ENCODE measurements at places on chromosomes 3 and 15.
A peak's percentile ranks its signal among the peaks of the same experiment; 100 is the strongest.

DNA sequence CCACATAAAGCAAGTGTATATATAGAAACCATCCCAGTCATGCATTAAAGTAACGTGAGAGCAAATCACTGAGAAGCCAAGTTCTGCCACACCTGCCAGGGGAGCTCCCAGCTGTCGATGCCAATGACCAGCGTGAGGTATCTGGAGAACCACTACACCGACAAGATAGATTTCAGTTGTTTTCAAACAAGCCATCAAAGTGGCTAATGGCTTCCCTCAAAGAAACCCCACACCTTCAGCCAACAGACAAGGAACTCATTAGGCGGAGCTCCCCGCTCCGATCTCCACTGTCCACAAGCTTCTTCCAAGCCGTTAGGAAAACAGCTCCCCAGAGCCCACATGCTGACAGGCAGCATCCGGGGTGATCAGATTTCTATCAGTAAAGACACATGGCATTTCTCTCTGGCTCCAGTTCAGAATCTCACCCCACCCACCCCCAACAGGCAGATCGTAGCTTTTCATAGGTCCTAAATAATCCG lies 54.2 kb upstream of the SPATA12 start:
- peak; percentile 81 for DNase-seq

- DNase-seq = no peak
Measured at GRCh38 chr3:65979731-65980130, 59.0 kb downstream of the MAGI1 start.

GRCh38 chr3:52973806-52974205 lies 72.1 kb downstream of the SFMBT1 start:
- DNase-seq = no peak

GRCh38 chr3:52246728-52247408 lies 1.3 kb downstream of the PPM1M start:
- DNase-seq = no peak

GRCh38 chr3:126911162-126912026 lies 71.5 kb upstream of the PLXNA1 start:
- DNase-seq = no peak

GRCh38 chr15:95760508-95760907 lies 570.0 kb upstream of the NR2F2 start:
- DNase-seq = no peak

DNA sequence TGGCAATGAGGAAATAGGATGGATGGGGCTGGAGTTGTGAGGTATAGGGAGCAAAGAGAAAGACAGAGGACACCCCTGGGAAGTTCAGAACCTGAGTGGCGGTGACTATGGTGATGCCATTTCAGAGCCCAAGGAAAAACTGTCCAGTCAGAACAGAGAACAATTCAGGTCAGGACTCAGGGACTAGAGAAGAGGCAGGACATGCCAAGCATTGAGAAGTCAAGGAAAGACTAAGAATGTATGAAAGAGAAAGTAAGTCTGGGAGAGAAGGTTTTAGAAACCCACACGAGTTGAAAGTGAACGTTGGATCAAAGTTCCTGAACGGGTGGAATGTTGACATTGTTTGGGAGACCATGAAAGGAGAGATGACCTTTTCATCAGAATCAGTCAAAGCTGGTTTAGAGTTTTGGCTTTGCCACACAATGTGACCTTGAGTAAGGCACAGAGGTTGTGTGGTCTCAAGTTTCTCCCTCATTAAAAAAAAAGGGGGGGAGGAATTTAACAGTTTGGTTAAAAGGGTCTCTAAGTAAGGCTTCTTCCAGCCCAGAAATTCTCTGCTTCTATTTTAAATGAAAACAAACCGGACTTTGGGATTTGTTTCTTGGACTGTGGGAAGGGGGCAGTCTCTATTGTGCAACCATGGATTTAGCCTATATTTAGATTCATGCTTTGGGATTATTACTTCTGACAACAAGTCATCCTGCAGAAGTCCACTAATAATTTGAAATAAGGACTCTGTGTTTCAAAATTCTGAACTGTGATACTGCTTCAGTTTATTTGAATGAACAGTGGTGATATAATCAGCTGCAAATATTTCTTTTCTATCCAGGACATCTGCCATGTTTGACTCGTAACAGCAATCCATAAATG lies 315.9 kb upstream of the TBL1XR1 start:
- no peak for DNase-seq

DNA sequence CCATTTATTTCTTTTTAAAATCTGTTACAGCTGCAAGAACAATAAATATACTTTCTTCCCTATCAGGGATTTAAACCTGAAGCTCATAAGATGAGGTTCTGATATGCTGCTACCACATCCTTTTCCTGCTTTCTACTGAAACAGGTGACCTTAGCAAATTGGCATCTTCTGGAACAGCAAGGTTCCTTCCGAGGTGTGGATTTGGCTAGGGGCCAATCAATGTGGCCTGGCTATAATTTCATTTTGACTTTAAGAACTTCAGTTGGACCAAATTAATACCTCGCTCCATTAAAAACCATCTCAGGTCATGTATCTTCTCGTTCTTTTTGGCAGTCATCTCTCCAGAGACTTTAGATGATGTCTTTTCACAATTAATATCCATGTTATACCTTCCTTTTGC lies 53.4 kb upstream of the C3orf80 start:
- no peak for DNase-seq

DNA sequence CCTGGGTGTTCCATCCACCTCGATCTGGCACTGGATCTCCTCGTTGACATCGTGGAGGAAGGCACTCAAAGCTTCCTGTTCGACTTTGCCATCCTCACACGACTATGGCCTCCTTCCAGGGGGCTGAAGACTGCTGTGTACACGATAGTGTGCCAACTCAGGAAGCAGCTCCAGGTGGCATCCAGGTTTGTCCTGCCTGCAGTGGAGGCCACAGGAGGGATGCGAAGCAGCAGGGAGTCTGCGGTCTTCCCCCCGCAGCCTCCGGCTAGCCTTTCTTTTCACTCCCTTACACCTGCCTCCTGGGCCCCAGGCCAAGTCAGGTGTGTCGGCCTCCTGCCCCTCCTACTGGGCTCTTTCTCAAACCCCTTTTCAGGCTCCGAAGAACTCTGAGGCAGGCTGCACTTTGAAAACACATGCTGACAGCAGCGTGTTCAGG lies 32.2 kb downstream of the SYNM start:
- DNase-seq = peak; percentile 28

DNA sequence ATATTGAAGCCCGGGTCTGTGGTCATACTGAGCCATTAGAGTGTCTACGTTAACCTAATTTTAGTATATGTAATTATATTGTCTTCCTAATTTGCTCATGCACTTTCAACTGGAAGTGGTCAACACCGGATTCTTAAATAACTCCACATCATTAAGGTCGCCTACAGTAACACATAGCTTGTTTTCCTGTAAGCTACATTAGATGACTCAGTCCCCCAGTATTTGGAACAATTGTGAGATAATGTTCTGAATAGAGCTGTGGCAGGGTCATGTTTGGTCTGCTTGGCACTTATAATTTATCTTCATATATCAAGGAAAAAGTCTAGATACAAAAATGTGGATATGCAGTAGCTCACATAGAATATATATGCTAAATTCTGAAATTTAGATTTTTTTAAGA lies 486.2 kb downstream of the IGSF11 start:
- no peak for DNase-seq

- DNase-seq = no peak
Measured at GRCh38 chr15:36178303-36178633, 401.2 kb upstream of the CDIN1 start.

- DNase-seq = no peak
Measured at GRCh38 chr3:13750731-13751130, 129.1 kb downstream of the WNT7A start.

DNA sequence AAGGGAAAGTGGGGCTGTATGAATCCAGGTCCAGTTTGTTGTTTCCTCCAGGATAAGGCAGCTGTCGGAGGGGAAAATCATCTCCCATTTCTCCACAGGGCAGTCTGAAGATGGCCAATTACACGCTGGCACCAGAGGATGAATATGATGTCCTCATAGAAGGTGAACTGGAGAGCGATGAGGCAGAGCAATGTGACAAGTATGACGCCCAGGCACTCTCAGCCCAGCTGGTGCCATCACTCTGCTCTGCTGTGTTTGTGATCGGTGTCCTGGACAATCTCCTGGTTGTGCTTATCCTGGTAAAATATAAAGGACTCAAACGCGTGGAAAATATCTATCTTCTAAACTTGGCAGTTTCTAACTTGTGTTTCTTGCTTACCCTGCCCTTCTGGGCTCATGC lies 911 bp downstream of the CCRL2 start:
- no peak for DNase-seq

GRCh38 chr3:188165596-188165995 lies 11.6 kb downstream of the LPP start:
- DNase-seq = no peak

GRCh38 chr3:62125380-62125779 lies 248.0 kb downstream of the FEZF2 start:
- no peak for DNase-seq

DNA sequence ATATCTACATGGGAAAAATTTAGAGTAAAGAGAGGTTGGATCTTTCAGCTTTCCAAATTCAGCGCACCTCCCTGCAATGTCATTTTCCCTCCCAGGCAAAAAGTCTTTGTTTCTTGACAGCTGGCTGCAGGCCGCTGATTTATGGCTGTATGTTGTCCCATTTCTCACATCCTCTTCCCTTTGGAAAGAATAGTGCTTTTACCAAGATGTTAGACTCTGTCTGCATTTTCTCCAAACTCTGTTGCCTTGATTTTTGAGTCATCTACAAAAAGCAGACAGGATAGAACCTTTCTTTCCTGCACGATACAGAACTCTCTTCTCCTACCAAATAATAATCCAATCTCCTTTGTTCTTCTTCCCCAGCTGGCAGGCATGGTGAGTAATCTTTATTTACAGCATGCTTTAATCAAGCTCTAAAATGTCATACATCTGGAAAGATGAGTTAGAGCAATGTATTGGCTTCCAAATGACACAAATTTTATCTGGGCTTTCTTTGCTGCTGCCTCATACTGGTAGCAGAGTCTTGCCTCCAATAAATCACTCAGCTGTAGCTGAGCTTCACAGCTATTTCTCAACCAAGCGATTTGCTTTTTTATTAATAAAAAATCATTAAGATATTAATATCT lies 101.9 kb downstream of the PIK3R4 start:
- DNase-seq = no peak

DNA sequence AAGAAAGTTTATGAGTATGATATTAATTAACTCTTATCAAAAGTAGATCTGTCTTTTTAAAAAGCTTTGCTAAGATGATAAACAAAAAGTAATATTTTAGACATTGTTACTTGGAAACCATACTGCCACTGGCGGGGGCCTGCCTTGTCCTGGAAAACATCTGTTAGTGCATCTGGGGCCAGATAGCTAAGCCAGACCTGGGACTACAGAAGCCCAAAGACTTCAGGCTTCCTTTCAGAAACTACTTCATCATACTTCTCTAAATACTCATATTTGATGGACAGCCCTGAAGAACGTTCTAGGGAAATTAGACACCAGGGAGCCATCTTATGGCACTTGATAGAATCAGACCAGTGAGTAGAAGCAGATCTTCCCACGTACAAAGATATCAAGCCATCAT lies 795.4 kb upstream of the SEMA6D start:
- no peak for DNase-seq

GRCh38 chr3:99509224-99509623 lies 129.2 kb upstream of the COL8A1 start:
- no peak for DNase-seq

DNA sequence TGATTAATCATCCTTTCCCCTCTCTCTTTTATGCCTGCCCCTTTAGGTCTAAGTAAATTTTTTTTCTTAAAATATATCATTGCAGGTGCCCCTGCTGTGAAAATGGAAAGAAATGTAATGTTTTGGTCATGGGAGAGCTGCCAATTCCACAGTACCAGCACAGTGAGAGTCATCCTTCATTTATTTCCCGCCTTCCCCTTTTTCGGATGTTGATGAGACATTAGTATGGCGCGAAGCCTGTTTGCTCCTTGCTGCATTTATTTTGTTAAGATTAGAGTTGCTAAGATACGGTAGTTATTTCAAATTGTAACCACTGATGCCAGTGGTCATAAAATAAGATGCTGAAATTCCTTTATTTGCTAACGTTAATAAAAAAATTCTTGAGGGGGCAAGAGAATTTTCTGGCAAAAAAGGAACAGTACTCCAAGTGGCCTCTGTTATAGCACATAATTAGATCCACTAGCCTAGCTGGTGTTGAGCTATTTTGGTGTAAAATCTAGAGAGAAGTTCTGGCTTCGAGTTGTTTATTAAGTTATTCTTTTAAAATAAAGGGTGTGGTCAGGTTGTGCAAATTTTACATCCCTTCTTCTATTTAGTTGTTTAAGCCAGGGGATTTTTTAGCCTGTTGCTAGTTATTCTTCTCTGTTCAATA lies 62.8 kb downstream of the MDFIC2 start:
- no peak for DNase-seq

- no peak for DNase-seq
Measured at GRCh38 chr15:78220713-78221112, 13.7 kb downstream of the ACSBG1 start.

GRCh38 chr3:60779637-60780036 lies 471.6 kb downstream of the FHIT start:
- no peak for DNase-seq

DNA sequence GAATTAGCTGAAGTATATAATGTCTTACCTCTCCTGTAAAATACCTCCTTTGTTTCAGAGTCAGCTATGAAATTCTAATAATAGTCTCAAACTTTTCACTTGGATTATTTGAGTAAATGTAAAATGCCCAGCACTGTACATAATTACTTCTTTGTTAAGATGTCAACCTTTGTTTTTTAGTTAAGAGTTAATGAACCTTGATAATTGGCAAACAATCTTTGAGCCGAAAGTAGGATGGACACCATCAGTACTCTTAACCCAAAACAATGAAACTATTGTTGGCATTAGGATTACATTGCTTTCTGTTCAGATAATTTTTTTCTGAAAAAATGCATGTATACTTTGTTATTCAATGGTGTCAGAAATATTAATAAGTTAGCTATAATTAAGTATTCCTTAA lies 3.0 kb upstream of the NECTIN3 start:
- DNase-seq = no peak

DNA sequence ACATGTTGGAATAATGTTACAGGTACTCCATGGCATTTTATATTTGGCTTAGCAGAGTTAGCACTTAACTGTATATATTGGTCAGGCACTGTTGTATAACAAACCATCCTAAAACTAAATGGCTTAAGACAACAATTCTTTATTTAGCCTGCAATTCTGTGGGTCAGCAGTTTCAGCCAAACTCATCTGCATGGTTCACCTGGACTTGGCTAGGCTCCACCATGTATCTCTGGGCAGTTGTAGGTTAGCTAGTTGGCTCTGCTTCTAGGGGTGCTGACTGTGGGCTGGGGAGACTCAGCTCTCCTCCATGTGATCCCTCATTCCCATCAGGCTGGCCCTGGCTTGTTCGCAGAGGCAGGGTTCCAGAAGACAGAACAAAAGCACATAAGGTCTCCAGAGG lies 34.4 kb downstream of the RARB start:
- DNase-seq = no peak

- no peak for DNase-seq
Measured at GRCh38 chr3:52062505-52062904, 6.1 kb upstream of the DUSP7 start.

GRCh38 chr3:120673116-120673515 lies 8.9 kb downstream of the HGD start:
- DNase-seq = no peak

Data from NCI-H1092 (cell line).